ENCODE measurements at places on chromosomes 6 and 20. TPM values are rescaled to one million over a fixed set of nuclear protein-coding genes. Genes with fewer than 3 reads are reported as not detected.

KCNK16 gene
- total RNA-seq: not detected

SIRPD gene
- total RNA-seq: not detected

PSMG4 gene
- 9.9 TPM for total RNA-seq

CDH26 gene
- 0.43 TPM for total RNA-seq

GGTLC1 gene
- not detected for total RNA-seq

- no peak for DNase-seq
Observed at GRCh38 chr6:147676495-147677199, 168.2 kb downstream of the SAMD5 start.

- DNase-seq: no peak
Observed at GRCh38 chr6:35370124-35370741, 27.9 kb downstream of the PPARD start.

DNA sequence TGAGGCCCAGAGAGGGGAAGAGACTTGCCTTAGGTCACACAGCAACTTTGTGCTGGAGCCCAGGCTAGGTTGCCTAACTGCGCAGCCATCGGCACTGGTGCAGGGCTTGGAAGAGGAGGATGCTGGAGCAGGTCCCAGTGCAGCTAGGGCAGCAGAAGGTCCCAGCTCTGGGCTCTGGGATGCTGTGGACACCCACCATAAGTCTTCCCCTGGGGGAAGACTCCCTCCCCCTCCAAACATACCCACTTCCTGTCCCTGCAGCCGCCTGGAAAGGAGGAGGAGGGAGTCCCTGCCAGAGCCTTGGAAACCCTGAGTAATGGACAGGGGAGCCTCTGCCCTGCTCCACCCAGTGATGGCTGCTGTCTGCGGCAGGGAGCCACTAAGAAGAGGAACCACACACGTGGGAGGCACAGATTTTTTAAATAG, 93.6 kb downstream of the NCR2 start:
- no peak for DNase-seq

BACH2 gene
- total RNA-seq: 1.3 TPM

KCNS1 gene
- not detected for total RNA-seq

BEND3 gene
- total RNA-seq: 5.6 TPM

TCFL5 gene
- 6.5 TPM for total RNA-seq

GRCh38 chr20:61115364-61116065, 136.5 kb upstream of the CDH4 start:
- no peak for DNase-seq

- no peak for DNase-seq
Observed at GRCh38 chr6:164554700-164555476, 754.5 kb downstream of the C6orf118 start.

GRCh38 chr6:30979141-30979540, 4.4 kb upstream of the MUC21 start:
- DNase-seq: no peak

SLC2A10 gene
- 29.6 TPM for total RNA-seq

DNA sequence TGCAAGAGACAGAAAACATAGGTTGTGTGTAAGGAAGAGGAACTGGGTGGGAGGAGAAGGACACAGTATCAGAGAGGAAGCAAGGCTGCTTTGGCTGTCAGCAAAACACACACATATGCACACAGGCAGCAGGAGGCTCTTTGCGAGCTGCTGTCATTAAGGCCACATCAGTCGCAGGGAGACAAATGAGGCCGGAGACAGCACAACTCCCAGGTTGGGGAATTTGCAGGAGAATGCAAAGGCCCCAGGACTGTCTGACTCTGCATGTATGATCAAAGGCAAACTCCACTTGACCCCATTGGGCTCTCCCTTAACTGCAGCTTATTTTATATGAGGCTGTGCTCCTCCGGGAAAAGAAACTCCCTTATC, 35.3 kb downstream of the METTL24 start:
- no peak for DNase-seq

GRCh38 chr6:31681135-31681671, 336 bp upstream of the LY6G5C start:
- peak; percentile 66 for DNase-seq

DNA sequence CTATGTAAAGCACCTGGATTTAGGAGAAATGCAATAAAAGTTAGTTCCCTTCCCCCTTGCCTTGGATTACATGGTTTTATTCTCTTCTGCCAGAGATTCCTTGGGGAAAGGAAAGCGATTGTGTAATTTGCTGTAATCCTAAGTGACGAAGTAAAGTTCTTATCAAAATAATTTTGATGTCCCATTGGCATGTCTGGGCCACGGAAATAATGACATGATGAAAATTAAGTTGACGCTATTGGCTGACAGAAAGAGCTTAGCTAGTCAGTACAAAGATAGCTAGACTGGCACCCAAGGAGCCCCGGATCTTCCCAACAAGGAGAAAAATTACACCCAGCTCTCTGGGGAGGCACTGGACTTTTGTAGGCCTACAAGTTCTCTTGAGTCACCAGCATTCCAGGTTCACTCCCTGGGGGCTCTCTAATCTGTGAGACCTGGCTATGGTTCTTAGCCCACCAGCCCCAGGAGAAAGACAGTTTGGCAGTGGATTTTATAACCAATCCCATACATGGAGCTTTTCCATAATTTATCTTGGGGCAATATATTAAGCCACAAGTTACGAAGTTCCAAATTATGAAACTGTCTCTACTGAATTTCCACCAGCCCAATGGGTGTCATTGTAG, 59.9 kb downstream of the FOXA2 start:
- no peak for DNase-seq

GRCh38 chr6:143747347-143747842, 69.6 kb downstream of the PHACTR2 start:
- no peak for DNase-seq

POM121L2 gene
- 0.11 TPM for total RNA-seq

TEAD3 gene
- 32.1 TPM for total RNA-seq

PSORS1C2 gene
- total RNA-seq: not detected

GRCh38 chr6:89956182-89956581, 61.9 kb downstream of the GJA10 start:
- no peak for DNase-seq

GRCh38 chr20:59572515-59572914, 31.8 kb upstream of the PHACTR3 start:
- DNase-seq: no peak
